ENCODE measurements at places on chromosomes 2 and 18.
A peak's percentile ranks its signal among the peaks of the same experiment; 100 is the strongest.

DNA sequence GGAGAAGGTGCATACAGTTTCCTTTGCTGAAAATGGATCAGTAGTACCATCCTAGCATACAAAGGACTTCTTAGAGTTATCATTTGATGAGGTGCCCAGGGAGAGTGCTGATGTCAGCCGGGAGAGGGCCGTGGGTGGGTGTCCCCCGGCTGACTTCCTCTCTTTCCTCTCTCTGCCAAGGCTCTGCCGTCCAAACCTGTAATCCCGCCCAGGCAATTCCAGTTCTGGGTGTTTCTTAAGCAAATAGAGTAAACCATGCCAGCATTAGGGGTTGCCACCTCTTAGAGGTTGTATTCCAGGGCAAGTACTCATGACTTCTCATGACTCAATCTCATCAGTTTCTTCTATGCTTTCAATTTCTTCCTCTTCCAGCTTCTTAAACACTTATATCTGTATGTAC is 117.2 kb downstream of the GATA6 start:
- no peak for DNase-seq

GRCh38 chr2:173571021-173571821 is 216.5 kb downstream of the CDCA7 start:
- DNase-seq, result peak; percentile 4

DNA sequence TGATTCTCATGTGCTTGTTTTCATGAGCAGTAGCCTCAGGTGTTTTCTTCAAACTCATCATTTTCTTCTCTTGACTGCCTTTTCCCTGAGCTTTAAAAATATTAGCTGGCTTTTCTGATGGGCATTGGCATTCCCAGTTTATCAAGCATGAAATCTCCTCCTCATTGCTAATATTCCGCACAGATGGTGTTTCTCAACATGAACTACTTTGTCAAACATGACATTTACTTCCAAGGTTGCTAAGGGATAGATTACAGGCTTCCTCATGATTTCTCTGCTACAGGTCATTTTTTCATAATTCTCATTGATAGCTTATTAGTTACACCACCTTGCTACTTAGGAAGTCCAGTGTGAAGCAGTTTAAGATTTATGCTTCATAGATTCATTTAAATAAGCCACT is 1116.9 kb upstream of the CNTNAP5 start:
- no peak for DNase-seq

- no peak for DNase-seq
These were observed 135.0 kb downstream of the WDSUB1 start for GRCh38 chr2:159151198-159152127.

DNA sequence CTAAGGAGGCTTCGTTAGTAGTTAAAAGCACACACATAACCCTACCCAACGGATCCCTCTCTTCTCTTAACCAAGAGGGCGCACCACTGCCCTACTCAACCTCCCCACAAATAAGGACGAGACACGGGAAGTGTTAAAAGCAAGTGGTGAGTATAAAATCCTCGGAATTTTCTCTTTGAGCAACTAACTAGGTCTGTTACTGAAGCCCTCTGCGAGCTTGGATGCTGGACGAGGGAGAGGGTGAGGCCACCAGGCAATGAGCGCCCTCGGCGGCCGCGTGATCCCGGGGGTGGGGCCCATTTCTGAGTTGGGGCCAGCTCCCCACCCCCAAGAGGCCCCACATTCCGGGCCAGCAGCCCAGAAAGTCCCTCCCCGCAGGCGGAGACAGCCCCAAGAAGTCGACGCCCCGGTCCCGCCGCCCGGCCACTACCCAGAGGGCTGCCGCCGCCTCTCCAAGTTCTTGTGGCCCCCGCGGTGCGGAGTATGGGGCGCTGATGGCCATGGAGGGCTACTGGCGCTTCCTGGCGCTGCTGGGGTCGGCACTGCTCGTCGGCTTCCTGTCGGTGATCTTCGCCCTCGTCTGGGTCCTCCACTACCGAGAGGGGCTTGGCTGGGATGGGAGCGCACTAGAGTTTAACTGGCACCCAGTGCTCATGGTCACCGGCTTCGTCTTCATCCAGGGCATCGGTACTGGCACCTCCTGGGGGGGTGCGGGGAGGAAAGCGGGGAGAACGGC is at the start of gene CYBRD1:
TSS of gene CYBRD1 (plus strand) at position 423 of the 736 bp plus-strand sequence. CDS start at position 495, 72 bp downstream.
- DNase-seq, result peak; percentile 95

GRCh38 chr2:172599947-172600346 is 44.1 kb downstream of the PDK1 start:
- DNase-seq, result no peak

GRCh38 chr2:25362434-25363145 is 20.9 kb upstream of the DNMT3A start:
- peak; percentile 65 for DNase-seq

GRCh38 chr18:13235421-13235831 is 16.9 kb downstream of the LDLRAD4 start:
- DNase-seq, result no peak

DNA sequence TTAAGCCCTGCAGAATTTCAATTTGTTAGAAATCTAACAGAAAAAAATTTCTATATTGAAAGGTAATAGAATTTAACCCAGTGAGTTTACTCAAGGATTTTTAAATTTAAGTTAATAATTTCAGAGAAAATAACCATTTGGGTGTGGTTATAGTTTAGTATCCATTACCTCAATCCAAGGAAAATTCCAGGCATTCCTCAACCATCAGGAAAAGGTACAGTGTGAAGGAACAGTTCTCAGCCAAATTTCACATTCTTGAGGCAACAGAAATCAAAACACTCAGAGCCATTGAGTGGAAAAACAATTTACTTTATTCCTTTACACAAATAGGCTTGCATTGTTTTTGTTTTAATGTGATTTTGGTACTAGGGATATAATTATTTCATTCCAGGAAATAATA is 45.6 kb downstream of the ONECUT2 start:
- DNase-seq, result no peak

DNA sequence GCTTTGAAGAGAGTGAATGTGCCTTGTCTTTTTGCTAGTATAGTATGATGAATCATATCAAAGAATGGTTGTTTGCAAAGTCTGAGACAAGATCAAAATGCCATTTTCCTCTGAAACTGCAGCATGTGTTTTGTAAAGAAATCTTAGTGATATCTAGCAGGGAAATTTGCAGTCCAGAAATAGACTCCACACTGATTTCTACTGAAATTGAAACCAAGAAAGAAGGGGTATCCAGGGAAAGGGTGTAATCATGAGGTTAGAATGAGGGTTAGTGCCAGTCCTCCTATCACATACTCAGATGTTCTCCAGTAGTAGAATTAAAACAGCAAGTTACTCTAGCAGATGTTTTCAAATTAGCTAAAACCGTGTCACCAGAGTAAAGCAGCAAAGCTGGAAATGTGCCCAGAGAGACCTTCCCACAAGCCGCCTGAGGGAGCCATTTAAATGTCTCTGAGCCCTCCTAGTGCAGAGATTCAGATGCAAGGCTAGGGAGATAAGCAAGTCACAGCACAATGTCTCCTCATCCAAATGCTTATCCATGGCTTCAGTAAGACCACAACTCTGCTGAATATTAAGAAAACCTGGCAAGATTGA is 4.9 kb downstream of the DLGAP1 start:
- no peak for DNase-seq

GRCh38 chr2:102014041-102014345 is 22.2 kb downstream of the IL1R2 start:
- DNase-seq, result no peak

GRCh38 chr2:129712676-129712985 is 266.8 kb upstream of the RAB6C start:
- DNase-seq, result no peak

- DNase-seq, result no peak
These were observed 30.0 kb upstream of the NFATC1 start for GRCh38 chr18:79365701-79366100.

GRCh38 chr2:3312576-3313345 is 64.9 kb downstream of the EIPR1 start:
- DNase-seq, result no peak

DNA sequence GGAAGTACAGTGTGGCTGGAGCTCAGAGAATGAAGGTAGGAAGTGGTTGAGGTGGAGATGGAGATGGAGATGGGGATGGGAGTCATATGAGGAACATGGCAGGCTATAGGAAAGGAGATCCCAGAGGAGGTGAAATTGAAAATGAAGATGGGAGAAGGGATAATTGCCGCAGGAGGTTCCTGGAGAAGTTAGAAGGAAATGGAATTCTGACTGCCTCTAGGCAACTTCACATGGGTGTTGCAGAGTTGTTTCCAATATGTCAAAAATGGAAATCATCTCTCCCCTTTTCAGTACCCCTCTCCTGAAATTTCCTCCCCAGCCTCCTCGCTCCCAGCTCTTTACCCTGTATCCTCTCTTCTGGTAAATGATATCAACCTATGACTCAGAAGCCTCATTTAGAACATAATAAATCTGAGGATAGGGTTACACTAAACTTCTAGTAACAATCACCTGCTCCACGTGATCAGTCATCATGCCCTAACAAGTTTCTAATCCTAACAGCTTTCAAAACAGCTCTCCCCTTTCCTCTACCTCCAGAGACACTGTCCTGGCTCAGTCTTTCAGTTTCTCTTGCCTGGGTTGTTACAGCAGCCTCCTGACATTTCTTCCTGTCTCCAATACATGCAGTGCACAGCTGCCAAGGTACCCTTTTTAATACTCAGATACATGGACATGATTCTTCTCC is 201.9 kb upstream of the RBMS1 start:
- DNase-seq, result no peak

DNA sequence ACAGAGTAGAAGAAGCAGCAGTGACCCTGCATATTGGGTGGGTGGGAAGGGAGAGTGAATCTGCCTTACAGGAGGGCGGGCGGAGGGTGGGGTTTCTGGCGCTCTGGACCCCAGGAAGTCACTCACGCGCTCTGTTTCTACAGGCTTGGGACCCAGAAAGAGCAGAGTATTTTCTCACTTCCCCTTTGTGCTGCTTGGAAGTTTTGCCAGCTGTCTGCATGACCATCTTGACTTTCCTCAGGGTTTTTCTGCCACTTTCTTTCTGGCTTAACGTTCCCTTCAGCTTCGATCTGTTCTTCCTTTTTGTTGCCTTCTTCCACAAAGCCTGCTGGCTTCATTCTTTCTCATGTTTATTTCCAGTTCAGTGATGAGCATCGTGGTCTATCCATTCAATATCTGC is 383.1 kb downstream of the GALR1 start:
- DNase-seq, result no peak

- no peak for DNase-seq
These were observed 237.5 kb upstream of the RBBP8 start for GRCh38 chr18:22695674-22696073.

DNA sequence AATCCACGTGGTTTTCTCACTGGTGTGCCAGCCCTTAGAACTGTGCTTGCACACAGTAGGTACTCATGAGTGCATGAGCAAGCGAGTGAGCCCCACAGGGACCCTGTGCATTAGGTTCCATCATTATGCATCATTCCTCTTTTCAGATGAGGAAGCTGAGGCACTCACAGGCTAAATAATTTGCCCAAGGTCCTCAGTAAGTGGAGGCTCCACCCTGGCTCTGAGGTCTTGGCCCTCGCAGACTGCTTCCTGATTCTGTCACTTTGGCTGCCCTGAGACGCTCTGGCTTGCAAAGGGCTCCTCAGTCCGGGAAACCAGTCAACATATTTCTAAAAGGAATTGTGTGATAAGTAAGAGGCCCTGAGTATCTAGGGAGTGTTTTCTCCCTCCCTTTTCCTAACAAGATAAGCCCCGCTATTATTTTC is 71.7 kb downstream of the IL1R2 start:
- DNase-seq, result peak; percentile 66

DNA sequence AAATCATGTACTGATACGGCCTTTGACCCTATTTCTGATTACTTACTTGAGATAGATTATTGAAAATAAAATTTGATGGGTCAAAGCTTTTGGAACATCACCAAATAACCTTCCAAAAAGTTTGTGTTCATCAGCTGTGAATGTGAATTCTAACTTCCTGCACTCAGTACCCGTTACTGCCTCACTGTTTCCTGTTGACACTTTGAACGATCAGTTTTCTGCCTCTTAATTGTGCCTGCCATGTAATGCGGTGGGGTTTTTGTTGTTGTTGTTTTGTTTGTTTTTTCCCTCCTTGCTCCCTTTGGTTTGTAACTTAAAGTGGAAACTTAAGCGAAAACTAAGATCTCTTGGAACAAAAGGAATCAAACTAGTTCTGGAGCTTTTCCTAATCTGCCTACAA is 18.9 kb downstream of the ATG16L1 start:
- no peak for DNase-seq

GRCh38 chr2:186485576-186485870 is 537 bp upstream of the ZC3H15 start:
- no peak for DNase-seq

DNA sequence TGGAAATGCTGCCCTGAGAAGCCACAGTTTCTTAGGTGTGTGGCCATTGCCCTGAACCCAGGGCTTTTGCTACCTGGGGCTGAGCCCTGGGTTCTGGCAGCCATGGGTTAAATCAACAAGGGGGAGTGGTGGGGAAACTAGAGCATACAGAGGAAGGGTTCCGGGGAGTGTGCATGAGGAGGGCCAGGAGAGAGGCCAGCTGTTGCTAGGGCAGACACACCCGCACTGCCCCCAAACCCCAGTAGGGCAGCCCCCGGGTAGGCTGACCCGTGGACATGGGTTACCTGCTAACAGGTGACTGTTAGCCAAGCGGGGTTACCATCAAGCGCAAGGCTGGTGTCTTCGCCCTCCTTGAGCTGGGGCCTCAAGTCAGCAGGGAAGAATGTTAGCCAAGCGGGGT is 14.8 kb upstream of the ARHGEF4 start:
- DNase-seq, result no peak

GRCh38 chr2:227411990-227412350 is 24.2 kb upstream of the SCYGR1 start:
- no peak for DNase-seq

GRCh38 chr2:63003351-63003750 is 47.3 kb upstream of the OTX1 start:
- no peak for DNase-seq

- DNase-seq, result peak; percentile 50
These were observed 70.0 kb downstream of the TWSG1 start for GRCh38 chr18:9404565-9405060.

GRCh38 chr18:2497797-2498196 is 73.5 kb downstream of the METTL4 start:
- DNase-seq, result no peak

GRCh38 chr2:77839102-77839501 is 316.9 kb upstream of the LRRTM4 start:
- no peak for DNase-seq

DNA sequence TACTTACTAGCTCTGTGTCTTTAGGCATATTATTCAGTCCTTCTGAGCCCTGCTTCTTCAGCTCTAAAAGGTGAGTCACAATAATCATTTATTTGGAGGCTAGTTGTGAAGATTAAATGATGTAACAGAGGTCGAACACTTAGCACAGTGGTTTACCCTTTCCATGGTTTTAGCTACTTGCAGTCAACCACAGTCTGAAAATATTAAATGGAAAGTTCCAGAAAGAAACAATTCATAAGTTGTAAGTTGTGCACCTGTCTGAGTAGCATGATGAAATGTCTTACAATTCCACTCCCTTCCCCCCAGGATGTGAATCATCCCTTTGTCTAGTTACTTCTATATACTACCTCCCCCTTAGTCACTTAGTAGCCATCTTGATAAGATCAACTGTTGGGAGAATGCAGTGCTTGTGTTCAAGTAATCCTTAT is 217.6 kb upstream of the THUMPD2 start:
- no peak for DNase-seq

DNA sequence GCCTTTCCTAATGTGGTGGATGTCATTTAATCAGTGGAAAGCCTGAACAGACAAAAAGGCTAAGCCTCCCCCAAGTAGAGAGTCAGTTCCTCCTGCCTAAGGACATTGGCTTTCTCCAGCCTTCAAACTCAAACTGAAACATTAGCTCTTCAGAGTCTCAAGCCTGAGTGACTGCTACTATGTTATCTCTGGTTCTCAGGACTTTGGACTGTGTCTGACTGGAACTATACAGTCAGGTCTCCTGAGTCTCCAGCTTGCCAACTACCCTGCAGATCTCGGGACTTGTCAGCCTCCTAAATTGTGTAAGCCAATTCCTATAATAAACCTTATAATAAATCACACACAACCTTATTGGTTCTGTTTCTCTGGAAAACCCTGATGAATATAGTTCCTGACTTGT is 12.6 kb downstream of the HYCC2 start:
- DNase-seq, result peak; percentile 57
